ENCODE measurements at places on chromosomes 16 and 17.
A peak's percentile ranks its signal among the peaks of the same experiment; 100 is the strongest.

- no peaks in the 10 kb centered on the region for H3K36me3 ChIP-seq
- no peaks in the 10 kb centered on the region for H3K4me1 ChIP-seq
- no peak for DNase-seq
Observed at GRCh38 chr17:78576389-78577112, 645 bp downstream of the DNAH17 start.

DNA sequence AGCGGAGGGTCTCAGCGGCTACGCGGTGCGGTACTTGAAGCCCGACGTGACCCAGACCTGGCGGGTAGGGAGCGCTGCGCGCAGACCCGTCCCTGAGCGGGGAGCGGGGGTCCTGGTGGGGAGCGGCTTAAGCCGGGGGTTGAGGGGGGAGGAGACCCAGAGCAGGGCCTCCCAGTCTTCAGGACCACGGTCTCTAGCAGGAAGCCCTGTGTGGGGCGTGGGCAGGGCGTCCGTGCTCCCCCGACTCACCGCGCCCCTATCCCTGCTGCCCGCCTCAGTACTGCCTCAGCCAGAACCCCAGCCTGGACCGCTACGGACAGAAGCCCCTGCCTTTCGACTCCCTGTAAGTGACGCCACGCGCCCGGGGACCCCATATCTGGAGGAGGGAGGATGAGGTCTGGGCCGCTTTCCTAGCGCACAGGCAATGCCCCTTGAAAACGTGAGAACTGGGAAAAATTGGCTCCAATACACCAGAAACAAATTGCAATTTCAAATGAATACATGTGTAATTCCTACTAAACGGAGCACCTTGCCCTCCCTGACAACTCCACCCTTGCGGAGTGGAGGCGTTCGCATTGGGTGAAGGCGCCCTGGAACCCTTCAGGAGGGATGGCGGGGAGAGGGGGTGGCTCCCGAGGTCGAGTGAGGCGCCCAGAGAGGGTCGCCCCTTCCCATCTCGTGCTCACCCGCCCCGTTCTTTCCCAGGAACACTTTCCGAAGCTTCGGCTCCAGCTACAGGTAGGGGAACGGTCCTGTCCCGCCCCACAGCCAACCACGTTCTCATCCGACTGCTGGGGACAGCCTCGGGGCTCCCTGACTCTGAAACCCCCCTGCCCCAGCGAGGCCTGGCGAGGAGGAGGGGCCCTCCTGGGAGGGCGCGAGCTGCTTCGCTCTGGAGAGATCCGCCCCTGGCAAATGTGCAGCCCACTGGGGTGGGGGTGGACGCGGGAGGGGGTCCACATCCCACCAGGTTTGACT is 14.6 kb upstream of the CNGB1 start:
- H3K27ac ChIP-seq, result no peak overlapping the region
- DNase-seq, result peak; percentile 63
- no peaks in the 10 kb centered on the region for H3K27me3 ChIP-seq
- peaks cover 7% of the 10 kb centered on the region for H3K4me1 ChIP-seq
- peak overlapping the region; percentile 61 for H3K4me3 ChIP-seq

GRCh38 chr17:45333702-45334092 is 16.9 kb upstream of the MAP3K14 start:
- H3K27ac ChIP-seq, result no peak overlapping the region
- peak; percentile 34 for DNase-seq
- H3K27me3 ChIP-seq, result no peaks in the 10 kb centered on the region
- no peaks in the 10 kb centered on the region for H3K4me1 ChIP-seq
- H3K4me3 ChIP-seq, result no peak overlapping the region

DNA sequence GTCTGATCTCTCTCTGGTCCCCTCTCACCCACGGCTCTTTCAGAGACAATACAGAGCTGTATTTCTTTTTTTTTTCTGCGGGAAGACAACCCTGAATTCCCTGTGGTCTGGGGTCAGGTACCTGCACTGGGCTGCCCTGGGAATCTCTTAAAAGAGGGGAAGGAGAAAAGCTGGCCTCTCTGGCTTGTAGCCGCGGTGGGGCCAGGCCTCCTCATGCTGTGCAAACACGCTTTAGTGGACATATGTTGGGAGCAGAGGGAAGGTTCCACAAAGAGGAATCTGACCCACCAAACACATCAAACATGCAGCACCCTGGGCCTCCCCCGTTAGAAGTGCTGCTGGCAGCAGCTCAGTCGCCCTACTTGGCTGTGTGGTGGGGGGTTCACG is 143.7 kb upstream of the ZFHX3 start:
- H3K27ac ChIP-seq, result no peak overlapping the region
- H3K27me3 ChIP-seq, result no peaks in the 10 kb centered on the region
- no peak for DNase-seq
- H3K4me3 ChIP-seq, result no peak overlapping the region
- no peaks in the 10 kb centered on the region for H3K36me3 ChIP-seq

GRCh38 chr17:44928950-44929720 is 13.8 kb upstream of the GFAP start:
- peak; percentile 52 for DNase-seq
- H3K4me1 ChIP-seq, result no peaks in the 10 kb centered on the region
- H3K4me3 ChIP-seq, result no peak overlapping the region

- no peak for DNase-seq
- H3K27ac ChIP-seq, result no peak overlapping the region
- H3K36me3 ChIP-seq, result no peaks in the 10 kb centered on the region
- H3K4me1 ChIP-seq, result no peaks in the 10 kb centered on the region
- no peak overlapping the region for H3K4me3 ChIP-seq
Observed at GRCh38 chr16:86424985-86425384, 85.3 kb upstream of the FOXF1 start.

- H3K27me3 ChIP-seq, result no peaks in the 10 kb centered on the region
- H3K4me3 ChIP-seq, result no peak overlapping the region
- no peaks in the 10 kb centered on the region for H3K36me3 ChIP-seq
Observed at GRCh38 chr16:57013902-57014301, 24.5 kb downstream of the NLRC5 start.

DNA sequence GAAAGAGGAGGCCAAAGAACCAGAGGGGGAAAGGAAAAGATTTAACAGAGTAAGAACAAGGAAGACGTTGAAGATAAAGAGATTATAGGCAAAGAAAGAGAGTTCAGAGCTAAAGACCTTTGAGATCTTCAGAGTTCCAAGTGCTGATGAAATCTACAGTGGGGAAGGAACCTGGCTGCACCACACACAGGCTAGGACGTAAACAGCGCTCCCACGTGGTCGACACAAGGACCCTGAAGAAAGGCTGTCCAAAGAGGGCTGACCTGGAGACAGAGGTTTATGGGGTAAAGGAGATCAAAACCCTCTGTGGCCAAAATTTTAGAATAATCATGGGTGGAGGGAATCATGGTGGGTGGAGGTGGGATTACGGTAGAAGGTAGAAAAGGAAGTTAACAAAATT is 121.6 kb downstream of the PMP22 start:
- H3K36me3 ChIP-seq, result no peaks in the 10 kb centered on the region
- no peak overlapping the region for H3K27ac ChIP-seq
- no peak for DNase-seq
- no peaks in the 10 kb centered on the region for H3K27me3 ChIP-seq
- H3K4me1 ChIP-seq, result peaks cover 6% of the 10 kb centered on the region
- H3K4me3 ChIP-seq, result no peak overlapping the region

- no peak for DNase-seq
- no peaks in the 10 kb centered on the region for H3K4me1 ChIP-seq
- no peaks in the 10 kb centered on the region for H3K27me3 ChIP-seq
- H3K36me3 ChIP-seq, result no peaks in the 10 kb centered on the region
- no peak overlapping the region for H3K4me3 ChIP-seq
Observed at GRCh38 chr16:63442246-63442645, 1406.0 kb upstream of the CDH8 start.

All from RWPE2 (cell line).